CD4-positive, alpha-beta T cell treated with Interleukin-10 for 1 hour (primary cell): ENCODE measurements at places on chromosomes 1 and 21.

DNA sequence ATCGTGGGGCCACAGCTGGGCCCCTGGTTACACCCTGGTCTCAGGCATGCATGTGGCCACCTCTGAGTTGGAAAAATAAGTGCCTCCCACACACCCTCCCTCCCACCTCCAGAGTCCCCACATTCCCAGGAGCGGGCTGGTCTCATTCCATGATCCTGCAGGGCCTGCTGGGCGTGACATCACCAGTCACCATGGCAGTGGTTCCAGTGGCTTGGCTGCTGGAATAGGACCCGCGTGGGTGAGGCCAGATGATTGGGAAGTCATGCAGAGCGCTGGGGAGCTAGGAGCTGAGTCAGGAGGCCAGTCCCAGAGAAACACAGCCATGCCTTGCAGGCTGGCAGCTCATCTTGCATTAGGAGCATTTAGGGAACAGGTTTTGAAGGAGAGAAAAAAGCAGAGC lies 125.4 kb upstream of the TMEM51 start:
- no peak for DNase-seq

DNA sequence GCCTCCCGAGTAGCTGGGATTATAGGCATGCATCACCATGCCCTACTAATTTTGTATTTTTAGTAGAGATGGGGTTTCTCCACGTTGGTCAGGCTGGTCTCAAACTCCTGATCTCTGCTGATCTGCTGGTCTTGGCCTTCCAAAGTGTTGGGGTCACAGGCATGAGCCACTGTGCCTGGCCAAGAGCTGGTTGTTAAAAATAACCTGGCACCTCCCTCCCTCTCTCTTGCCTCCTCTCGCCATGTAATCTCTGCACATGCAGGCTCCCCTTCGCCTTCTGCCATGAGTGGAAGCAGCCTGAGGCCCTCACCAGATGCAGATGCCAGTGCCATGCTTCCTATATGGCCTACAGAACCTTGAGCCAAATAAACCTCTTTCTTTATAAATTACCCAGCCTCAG lies 74.7 kb upstream of the TLR5 start:
- no peak for DNase-seq

- no peak for DNase-seq
Measured at GRCh38 chr1:185328255-185328654, 11.2 kb upstream of the IVNS1ABP start.

GRCh38 chr1:95021805-95022643 lies 50.7 kb downstream of the ALG14 start:
- no peak for DNase-seq

DNA sequence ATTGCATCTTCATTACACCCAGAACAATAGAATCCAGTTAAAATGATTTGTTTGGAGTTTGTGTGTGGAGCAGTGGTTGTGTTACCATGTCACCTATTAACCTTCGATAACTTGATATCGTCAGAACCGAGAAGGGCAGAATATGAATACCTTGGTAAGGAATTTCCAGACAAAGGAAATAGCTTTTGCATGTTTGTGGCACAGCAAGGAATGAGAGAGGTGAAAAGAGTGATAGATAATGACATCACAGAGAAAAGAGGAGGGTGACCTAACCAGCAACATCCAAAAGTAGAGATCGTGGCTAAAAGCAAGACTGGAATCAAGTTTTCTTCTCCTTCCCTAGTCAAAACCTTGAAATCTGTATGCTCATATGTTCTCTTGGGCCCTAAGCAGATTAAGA lies 244.6 kb upstream of the NEGR1 start:
- no peak for DNase-seq

GRCh38 chr1:168509875-168510791 lies 33.7 kb downstream of the XCL2 start:
- DNase-seq: peak; percentile 34

- DNase-seq: no peak
Measured at GRCh38 chr1:9028921-9029705, 2.9 kb upstream of the SLC2A7 start.

GRCh38 chr1:245942856-245943255 lies 564.2 kb downstream of the SMYD3 start:
- peak; percentile 29 for DNase-seq

DNA sequence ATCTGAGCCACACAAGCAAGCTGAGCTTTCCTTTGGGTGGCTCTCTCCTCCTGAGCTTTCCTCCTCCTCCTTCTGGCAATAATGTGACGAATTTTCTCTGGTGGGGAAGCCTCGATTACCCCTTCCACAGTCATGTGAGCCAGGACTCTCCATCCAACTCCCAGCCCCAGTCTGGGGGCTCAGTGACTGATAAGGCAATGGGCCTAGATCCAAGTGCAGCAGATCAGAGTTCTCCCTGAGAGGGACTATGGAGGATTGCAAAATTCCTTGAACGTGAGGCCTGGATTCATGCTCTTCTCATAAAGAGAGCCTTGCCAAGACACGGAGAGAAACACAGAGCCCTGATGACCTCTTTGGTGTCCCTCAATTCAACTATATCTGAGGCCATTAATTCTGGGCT lies 31.3 kb upstream of the TRIM67 start:
- DNase-seq: no peak

GRCh38 chr1:212606395-212607205 lies 2.0 kb upstream of the ATF3 start:
- DNase-seq: peak; percentile 77

DNA sequence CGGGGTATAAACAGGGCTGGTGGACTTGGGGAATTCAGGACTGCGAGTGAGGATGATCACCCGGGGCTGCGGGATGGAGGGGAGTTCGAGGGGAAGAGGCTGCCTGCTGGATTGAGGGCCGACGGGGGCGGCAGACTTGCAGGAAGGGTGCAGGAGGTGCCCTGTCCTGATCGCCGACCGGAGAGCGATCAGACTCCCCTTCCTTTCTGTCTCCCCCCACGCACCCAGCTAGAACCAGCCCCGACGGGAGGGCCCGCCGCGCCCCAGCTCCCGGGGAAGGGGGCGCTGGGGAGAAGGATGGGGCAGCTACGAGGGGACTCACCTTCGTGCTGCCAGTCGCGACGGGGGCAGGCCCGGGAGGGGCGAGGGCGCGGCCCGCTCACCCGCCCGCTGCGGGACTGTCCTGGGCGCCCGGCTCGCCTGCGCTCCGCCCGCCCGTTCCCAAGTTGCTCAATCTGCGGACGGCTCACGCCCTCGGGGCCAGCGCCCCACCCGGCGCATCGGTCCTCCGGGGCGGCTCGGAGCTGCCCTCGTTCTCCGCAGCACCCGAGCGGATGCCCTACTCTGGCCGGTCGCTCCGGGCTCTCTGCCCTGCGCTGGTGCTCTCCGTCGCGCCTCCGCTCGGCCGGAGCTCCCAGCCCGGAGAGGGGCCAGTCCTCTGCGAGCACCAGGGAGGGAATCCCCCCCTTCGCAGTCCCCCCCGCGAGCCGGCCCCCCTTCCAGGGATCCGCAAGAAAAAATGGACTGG lies at the start of gene RSPO1:
Gene RSPO1 (minus strand): TSS at position 649 of the 748 bp plus-strand sequence. CDS start 5,231 bp downstream, outside the sequence.
- no peak for DNase-seq

GRCh38 chr1:189289346-189289745 lies 1188.3 kb downstream of the BRINP3 start:
- no peak for DNase-seq

GRCh38 chr1:4380564-4381168 lies 273.7 kb upstream of the AJAP1 start:
- no peak for DNase-seq

DNA sequence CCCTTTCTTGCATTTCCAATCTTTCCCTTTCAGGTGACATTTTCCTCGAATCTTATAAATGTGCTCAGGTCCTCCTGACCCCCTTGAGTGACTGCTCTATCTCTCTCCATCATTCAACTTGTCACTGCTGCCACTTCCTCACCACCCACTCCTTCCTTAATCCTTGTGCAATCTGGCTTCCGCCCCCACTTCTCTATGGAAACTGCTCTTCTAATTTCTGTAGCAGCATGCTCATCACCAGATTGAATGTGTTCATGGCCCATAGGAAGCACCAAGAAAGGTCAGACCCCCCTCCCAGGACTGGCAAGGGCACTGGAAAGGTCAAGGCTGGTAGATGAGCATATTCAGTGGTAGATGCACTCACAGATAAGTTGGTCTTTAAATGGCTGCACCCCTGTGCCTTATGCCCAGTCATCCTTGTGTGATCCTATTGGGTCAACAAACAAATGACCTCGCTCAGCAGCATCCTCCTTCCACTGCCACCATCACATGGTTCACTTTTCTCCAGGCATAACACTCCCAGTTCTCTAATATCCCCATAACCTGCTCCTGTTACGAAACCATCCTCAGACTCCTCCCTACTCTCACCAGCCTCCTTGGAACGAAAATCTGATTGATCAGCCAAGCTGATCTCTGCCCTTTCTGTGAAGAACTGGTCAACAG lies 288.5 kb upstream of the POU3F1 start:
- no peak for DNase-seq

DNA sequence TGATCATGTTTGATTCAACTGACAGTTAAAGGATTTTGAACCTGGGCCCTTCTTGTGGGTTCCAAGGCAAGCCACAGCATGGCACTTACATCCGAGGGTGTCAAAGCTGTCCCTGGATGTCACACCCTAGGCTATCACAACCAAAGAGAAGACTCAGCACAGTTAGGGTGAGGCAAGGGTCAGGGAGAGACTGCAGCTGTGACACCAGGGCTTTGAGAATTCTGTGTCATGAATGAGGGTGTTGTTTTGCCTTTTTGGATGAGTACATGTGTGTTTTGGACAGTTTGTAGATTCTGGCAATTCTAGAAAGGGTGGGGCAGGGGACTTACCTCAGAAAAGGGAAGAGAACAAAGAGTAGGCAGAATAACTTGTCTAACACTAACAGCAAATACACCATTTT lies 37.8 kb upstream of the ZNF326 start:
- DNase-seq: no peak

DNA sequence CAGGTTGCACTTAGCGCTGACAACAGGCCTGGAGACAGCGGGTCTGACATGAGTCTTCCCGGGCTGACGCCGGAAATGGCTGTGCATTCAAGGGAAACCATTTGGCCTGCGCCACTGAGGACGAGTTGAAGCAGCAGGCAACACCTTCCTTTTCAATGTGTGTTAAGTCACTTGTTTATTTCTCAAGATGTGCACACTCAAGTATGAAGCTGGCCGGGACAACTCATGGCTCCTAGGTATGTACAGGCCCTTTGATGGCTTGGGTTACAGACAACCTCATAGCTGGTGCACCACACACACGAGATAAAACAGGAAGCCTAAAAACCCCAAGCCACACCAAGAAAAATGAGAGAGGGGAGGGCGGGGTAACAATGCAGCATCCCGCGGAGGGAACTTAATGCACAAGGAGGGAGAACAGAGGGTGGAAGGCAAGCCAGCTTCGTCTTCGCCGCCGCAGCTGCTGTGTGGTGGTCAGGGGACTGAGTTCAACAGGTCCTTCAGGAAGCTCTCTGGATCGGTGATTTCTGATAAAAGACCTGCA lies 118.0 kb upstream of the IFFO2 start:
- DNase-seq: peak; percentile 73

DNA sequence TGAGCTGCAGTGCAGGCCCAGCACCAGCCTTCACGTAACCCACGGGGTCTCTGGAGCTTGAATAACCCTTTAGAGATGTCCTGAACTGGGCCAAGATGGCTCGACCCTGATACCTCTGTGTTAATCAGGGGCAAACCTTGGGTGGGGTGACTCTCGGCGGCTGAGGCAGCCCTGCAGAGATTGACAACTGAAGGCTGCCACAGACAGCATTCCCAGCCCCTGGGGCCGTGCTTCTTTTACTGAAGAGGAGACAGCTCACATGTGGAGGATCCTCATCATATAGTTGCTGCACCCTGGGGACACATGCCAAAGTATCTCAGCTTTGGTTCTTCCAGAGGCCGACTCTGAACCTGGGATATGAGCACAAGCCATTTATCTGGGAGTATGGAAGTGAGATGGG lies 57.3 kb upstream of the PTGFRN start:
- no peak for DNase-seq

DNA sequence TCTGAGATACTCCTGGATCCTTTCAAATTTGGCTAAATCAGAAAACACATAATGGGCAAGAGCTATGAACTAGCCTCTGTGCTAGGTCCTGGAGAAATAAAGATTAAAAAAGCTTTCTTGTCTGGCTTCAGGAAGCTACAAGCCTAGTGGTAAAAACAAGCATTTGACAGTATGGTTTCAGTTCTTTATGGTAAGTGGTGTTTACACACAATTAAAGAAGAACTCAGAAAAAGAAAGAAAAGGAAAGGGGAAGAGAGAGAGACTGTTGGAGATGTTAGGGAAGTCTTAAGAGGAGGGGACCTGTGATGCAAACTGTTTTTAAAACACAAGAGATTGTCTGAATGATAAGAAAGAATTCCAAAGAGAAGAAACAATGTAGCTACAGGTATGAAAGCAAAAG lies 1.8 kb downstream of the OR10J1 start:
- no peak for DNase-seq

GRCh38 chr1:68255301-68255700 lies 23.0 kb upstream of the WLS start:
- DNase-seq: no peak

DNA sequence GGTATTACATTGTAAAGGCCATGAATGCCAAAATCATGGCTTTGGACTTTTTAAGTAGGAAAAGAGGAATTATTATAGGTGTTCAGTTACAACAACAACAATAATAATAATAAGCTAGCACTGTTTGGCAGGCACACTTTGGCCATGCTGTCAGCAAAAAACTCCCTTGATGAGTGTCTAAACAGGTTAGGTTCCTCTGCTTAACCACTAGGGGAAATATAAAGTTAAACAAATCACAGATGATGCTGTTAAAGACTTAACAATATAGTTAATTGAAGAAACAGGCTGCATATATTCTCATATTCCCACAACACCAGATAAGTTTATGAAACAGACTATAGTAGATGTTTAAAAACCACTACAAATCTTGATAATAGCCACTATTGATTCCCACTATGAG lies 46.4 kb downstream of the RGS21 start:
- no peak for DNase-seq

DNA sequence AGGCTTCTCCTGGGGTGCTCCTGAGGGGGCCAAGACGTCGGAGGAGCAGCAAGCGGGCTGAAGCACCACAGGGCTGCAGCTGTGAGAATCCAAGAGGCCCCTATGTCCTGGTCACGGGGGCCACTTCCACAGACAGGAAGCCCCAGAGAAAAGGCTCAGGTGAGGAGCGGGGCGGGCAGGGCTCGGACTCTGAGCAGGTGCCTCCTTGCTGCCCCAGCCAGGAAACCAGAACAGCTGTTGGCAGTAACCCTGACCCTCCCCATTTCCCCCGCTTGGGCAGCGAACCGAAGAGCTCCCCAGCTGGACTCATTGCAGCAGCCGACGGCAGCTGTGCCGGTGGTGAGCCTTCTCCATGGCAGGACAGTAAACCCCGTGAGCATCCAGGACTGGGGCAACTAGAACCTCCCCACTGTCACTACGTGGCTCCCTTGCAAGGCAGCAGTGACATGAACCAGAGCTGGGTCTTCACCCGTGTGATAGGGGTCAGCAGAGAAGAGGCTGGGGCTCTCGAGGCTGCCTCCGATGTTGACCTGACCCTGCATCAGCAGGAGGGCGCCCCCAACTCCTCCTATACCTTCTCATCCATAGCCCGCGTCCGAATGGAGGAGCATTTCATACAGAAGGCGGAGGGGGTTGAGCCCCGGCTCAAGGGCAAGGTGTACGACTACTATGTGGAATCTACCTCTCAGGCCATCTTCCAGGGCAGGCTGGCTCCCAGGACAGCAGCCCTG lies 625 bp downstream of the KLHDC7A start:
- DNase-seq: no peak
